ENCODE measurements at places on chromosomes 7 and 10. TPM values are rescaled to one million over a fixed set of nuclear protein-coding genes. Genes with fewer than 3 reads are reported as not detected.

OGDHL gene
- polyA plus RNA-seq, result 32.4 TPM

CH25H gene
- polyA plus RNA-seq, result 0.15 TPM

PRKAR2B gene
- polyA plus RNA-seq, result 50.9 TPM

DNA sequence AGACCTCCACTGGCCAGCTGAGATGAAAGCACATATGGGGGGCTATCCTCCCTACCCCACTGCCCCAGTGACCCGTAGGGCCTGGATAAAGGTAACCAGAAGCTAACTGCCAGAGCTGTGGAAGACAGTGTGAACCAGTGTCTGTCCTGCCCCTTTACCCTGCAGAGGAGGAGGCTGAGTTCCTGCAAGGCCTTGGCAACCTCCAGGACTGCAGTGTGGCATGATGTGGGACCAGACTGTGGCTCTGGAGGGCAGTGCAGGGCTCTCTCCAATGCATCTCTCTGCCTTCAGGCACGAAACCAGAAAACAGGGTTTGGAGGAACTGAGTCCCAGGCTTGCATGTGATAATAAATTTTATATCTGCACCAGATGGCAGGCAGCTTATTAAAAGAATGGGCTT, 93.1 kb downstream of the EPC1 start:
- no peak for DNase-seq

DNA sequence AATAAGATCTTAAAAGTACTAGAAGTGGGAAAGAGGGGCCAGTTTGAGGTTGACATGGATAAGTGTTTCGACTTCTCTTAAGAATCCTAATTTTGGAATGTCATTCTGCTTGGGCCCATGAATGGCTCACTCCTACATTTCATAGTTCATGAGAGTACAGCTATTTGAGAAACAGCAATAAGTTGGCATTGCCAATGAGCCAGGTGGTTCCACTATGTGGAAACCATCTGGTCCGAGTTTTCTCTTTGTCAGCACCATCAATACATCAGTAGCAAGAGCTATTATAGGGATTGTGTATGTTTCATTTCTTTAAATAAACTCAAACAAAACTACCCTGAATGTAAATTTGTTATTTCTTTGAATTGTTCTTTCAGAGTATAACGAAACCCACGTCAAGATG, 78.1 kb upstream of the NEBL start:
- no peak for DNase-seq

GRCh38 chr7:26197153-26198115, 3.1 kb downstream of the HNRNPA2B1 start:
- DNase-seq, result no peak
